ENCODE measurements at places on chromosomes 2 and 18.

DNA sequence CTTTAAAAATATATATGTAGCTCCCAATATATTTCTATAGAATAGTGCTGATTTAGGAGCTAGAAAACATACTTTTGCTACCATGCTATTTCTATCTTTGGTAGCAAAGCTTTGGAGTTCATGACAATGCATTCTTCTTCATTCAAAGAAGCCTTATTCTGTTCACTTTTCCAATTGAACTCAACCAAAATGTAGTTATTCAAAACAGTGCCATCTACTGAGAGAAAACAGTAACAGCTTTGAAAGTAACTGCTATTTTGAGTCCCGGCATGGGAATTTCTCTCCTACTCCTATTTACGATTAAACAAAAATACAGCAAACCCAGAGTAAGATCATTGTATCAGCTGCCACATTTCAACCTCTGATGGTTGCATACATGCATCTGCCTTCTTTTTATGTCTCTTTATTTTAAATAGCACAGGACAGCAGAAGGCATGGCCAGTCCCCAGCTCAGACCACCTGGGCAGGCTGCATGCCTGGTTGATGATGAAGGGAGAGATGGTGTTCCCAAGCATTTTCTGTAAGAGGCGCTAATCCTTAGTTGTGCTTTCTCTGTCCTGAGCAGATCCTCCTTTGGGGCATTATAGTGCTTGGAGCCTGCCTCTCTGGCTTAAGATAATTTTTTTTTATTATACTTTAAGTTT lies 69.7 kb upstream of the SULT1C3 start:
- peak; percentile 9 for DNase-seq

DNA sequence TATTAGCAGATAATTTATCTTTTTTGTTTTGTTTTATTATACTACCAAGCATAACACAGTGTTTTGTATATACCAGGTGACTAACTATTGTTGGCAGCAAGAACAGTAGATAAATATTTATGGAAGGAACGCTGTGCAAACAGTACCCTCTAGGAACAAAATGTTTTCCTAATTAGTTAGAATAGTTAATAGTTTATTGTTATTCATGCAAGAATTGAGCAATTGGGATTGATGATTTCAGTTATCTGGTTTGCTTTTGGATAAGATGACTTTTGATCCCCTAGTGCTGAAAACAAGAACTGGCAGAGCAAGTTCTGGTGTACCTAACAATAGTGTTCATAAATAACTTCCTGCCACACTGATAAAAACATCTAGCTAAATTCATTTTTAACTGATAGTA lies 323.3 kb downstream of the TGIF1 start:
- DNase-seq, result no peak

DNA sequence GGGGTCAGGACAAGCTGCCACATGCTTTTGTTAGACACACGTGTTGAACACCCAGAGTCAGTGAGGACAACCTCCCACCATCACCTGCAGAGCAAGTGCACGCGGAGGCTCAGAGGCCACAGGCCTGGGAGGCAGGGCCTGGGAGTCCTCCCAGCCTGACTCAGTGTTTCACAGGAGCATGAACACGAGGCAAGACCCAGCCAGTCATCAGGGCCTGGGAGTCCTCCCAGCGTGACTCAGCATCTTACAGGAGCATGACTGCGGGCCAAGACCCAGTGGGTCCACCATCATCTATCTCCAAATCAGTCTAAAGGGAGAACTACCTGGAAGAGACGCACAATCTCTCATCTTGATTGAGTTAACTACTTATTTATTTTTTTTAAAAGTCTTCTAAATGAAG lies 112.6 kb upstream of the PXDN start:
- peak; percentile 22 for DNase-seq

DNA sequence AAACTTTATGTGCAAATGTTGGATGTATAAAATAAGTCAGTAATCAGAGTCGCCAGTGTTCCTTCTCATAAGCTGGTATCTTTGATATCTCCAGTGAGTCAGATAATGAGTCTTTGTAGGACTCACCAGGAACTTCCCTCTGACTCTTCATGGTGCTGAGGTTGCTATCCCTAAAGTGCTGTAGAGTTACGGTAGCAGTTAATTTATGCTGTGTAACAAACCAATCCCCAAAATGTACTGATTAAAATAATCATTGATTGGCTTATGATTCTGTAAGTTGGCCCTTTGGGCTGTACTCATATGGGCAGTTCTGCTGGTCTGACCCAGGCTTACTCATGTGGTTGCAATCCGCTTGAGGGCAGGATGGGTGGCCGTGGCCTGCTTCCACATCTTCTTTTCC lies 43.8 kb downstream of the MAIP1 start:
- no peak for DNase-seq

- DNase-seq, result no peak
These were observed 41.7 kb downstream of the HPCAL1 start for GRCh38 chr2:10344105-10345066.

DNA sequence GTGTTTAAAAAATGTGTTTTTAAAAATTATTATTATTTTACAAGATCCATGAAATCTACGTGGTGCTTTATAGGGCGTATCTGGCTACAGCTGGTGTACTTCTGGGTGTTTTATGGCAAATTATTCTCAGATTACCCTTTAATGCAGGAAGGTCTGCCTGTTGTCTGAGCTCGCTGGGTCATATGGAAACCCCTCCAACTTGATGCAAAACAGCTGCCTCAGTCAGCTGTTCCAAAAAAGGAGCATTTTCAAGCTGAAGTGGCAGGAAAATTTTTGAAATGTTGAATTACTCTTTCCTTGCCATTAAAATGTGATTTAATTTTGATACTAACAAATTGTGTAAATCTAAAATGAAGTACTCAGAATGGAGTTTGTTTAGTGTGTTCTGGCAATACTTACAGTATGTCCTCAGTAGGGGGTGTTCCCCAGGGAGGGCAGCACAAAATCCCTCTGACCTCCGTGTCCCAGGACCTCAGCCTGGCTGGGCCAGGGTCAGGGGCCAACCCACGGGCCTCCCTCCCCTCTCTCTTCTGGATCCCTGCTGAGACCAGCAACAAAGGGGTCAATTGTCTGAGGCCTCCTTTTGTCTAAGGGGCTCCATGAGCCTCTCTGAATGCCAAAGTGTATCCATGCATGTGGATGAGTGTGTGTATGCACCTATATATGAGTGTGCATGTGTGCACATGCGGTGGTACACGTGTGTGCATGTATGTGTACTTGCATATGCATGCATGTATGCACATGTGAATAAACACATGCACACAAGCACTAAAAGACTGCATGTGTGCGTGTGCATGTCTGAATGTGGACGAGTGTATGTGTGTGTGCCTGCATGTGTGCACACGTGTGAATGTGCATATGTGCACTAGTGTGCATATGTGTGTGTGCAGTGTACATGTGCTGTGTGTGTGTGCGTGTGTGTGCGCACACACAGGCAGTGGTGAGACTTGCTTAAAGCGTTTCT lies 105.4 kb downstream of the ACOXL start:
- DNase-seq, result no peak

DNA sequence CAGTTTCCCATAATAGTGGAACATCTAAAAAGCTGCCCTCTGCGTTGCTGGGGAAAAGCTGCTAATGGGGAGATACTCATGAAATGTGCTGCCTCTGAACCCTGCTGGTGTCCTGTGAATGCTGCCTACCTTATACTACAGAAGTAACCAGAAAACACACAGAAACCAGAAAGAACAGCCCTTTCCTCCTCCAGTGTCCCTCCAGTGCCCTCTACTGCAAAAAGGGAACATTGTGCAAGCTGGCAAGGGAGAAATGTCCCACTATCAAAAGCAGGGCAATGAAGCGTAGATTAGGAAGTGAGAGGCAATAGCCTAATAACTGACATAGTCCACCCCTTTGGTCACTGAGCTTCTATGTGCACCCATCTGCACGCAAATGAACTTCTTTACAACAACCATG lies 162.7 kb upstream of the ETAA1 start:
- peak; percentile 22 for DNase-seq

GRCh38 chr2:74908748-74909444 lies 49.5 kb upstream of the POLE4 start:
- DNase-seq, result no peak

DNA sequence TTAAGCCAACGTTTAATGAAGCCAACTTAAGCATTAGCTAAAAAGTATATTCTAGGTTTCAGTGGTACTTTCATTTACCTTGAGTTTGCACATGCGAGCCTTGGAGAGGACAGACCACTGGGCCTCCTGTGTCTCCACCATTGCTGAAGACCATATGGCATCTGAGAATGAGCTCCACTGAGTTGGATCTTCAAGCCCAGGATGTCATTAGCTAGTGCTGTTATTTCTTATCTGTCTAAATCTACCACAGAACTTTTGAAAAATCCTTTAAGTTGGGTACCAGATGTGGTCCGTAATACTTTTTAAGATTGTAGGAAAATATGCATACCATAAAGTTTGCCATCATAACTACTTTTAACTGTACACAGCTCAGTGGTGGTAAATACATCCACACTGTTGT lies 161.8 kb downstream of the NCK2 start:
- no peak for DNase-seq

- peak; percentile 75 for DNase-seq
These were observed 221.9 kb upstream of the RBBP8 start for GRCh38 chr18:22711192-22711685.

DNA sequence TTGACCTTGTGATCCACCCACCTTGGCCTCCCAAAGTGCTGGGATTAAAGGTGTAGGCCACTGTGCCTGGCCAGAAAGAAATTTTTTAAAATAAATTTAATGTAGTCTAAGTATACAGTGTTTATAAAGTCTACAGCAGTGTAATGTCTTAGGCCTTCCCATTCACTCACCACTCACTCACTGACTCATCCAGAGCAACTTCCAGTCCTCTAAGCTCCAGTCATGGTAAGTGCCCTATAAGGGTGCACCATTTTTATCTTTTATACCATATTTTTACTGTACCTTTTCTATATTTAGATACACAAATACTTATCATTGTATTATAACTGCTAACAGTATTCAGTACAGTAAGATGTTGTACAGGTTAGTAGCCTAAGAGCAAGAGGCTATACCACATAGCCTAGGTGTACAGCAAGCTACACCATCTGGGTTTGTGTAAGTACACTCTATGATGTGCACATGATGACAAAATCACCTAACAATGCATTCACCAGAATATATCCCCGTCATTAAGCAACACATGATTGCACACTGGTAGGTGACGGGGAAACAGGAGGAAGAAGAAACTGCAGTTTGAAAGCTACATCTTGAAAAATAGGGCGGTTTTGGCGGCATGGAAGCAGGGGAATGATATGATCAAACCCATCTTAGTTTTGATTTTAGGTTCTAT lies 105.1 kb upstream of the ITGB6 start:
- no peak for DNase-seq

GRCh38 chr2:231041061-231041689 lies 3.9 kb downstream of the C2orf72 start:
- DNase-seq, result no peak

GRCh38 chr18:63098018-63098981 lies 221.3 kb downstream of the BCL2 start:
- no peak for DNase-seq

GRCh38 chr18:79445696-79446561 lies 50.2 kb downstream of the NFATC1 start:
- no peak for DNase-seq

DNA sequence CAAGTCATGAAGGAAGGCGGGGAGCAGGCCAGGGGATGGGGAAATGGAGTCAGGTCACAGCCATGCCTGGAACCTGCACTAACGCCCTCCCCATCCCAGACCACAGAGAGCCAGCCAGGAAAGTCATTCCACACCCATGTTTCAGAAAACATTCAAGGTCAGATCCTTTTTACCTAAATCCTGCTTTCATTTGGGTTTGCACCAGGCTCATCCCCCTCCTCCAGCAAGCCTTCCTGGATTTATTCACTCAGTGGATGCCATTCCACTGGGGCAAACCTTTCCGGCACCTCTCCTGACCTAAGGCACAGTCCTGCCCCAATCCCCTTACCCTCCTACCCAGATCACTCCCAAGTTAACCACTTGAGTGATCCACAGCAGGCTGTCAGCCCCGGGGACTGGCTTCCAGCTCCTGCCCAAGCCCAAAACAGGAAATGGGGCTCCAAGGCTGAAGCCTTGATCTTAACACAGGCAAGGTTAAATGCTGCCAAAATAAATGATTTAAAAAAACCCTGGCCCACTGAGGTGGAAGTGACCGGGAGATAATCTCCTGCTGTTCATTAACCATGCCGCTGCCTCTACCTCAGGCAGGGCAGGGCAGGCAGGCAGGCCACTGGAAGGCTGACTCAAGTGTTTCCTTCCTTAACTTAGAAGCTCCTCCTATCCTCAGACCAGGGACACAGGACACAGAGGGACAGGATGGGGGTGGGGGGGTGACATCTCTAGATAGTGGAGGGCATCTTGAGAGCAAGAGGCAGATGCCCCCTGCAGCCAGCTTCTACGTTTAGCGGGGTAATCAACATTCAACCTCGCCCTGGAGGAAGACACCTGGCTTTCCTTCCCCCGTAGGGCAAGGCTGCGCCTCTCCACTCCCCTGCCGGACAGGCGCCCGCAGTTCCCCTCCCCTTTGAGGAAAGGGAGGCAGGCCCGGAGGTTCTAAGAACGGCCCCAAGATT lies 1.4 kb downstream of the RAB11FIP5 start:
- peak; percentile 62 for DNase-seq

- DNase-seq, result no peak
These were observed 25.7 kb downstream of the MEX3C start for GRCh38 chr18:51171625-51172259.

- DNase-seq, result no peak
These were observed 33.3 kb downstream of the ANXA4 start for GRCh38 chr2:69774984-69775982.

DNA sequence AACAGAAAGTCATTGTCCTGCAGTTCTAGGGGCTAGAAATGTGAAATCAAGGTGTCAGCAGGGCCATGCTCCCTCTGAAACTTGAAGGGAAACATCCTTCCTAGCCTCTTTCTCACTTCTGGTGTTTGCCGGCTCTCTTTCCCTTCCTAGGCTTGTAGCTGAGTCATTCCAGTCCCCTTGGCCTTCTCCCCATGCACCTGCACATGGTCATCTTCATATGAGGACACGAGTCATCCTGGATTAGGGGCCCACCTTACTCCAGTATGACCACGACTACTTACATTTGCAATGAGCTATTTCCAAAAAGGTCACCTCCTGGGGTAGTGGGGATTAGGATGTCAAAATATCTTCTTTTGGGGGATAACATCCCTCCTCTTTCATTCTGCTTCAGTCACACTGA lies 168.5 kb upstream of the CXCR4 start:
- DNase-seq, result no peak

GRCh38 chr18:41371156-41372045 lies 583.6 kb upstream of the PIK3C3 start:
- DNase-seq, result no peak

- DNase-seq, result no peak
These were observed 146.0 kb downstream of the MAP4K4 start for GRCh38 chr2:101843471-101843870.

GRCh38 chr18:60746491-60746890 lies 373.9 kb upstream of the MC4R start:
- no peak for DNase-seq
